ENCODE measurements at places on chromosomes 5 and 9.

GRCh38 chr5:136620016-136620419, 254.7 kb upstream of the TRPC7 start:
- no peak for DNase-seq

GRCh38 chr5:81556809-81557208, 162.9 kb upstream of the ACOT12 start:
- no peak for DNase-seq

- no peak for DNase-seq
Measured at GRCh38 chr9:106753155-106753671, 109.8 kb upstream of the ZNF462 start.

GRCh38 chr9:76438841-76439588, 20.0 kb upstream of the GCNT1 start:
- no peak for DNase-seq

- peak; percentile 1 for DNase-seq
Measured at GRCh38 chr5:125348936-125349831, 602.7 kb upstream of the ZNF608 start.

- DNase-seq, result no peak
Measured at GRCh38 chr5:159907689-159908590, 8.3 kb upstream of the ADRA1B start.

- DNase-seq, result no peak
Measured at GRCh38 chr9:97348871-97349270, 41.4 kb downstream of the CCDC180 start.

- no peak for DNase-seq
Measured at GRCh38 chr5:141208478-141208877, at the start of gene PCDHB12. PCDHB12 (plus strand) TSS chr5:141208719; CDS start chr5:141208908, 189 bp downstream.

GRCh38 chr9:108972626-108973209, 38.5 kb downstream of the ABITRAM start:
- DNase-seq, result no peak

DNA sequence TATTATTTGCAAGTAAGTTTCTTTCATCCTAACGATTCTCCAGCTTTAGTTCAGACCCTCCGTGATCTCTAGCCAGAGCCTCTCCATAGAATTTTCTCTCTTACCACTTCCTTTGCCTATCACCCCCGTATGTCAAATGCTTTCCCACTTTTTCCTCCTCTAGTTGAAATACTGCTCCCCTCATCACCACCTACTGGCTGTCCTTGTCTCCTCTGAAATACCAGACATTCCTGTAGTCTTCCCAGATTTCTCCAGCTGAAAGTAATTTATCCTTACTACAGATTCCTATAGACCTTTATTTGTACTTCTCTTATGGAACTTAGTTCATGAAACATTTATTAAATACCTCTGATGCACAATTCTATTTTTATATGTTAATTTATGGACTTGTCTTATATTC, 36.0 kb upstream of the GLIPR2 start:
- DNase-seq, result no peak

Data from NCI-H1417 (cell line).